Suprapubic skin (tissue), 4 donors: ENCODE measurements at places on chromosomes 7 and 10.
A peak's percentile ranks its signal among the peaks of the same experiment; 100 is the strongest.

GRCh38 chr7:107332488-107333269 is 137.2 kb upstream of the GPR22 start:
- H3K36me3 ChIP-seq, result no peaks in the 10 kb centered on the region
- H3K27me3 ChIP-seq, result no peaks in the 10 kb centered on the region
- no peak for DNase-seq
- H3K4me1 ChIP-seq, result no peaks in the 10 kb centered on the region

- H3K4me3 ChIP-seq, result no peak overlapping the region
- DNase-seq, result no peak
- no peaks in the 10 kb centered on the region for H3K27me3 ChIP-seq
- H3K27ac ChIP-seq, result peak overlapping the region; percentile 62
- peaks cover 13% of the 10 kb centered on the region for H3K4me1 ChIP-seq
These were observed 153.3 kb downstream of the XPNPEP1 start for GRCh38 chr10:109769966-109770365.

DNA sequence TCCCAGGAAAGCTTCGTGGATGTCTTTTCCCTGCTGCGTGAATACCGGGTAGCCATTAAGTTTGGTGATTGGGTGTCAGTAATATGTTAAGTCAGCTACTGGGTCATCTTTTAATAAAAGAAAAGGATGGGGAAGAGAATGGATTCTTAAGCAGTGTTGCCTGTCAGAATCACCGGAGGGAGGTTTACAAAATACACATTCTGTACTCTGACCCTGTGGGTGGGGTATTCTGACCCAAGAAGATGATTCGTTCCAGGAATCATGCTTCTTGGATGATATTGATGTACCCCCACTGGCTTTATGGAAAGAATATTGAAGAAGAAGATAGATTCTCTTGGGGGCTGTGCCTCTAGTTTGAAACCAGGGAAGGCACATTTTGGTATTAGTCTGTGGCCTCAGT is 18.3 kb downstream of the SGPL1 start:
- no peak overlapping the region for H3K4me3 ChIP-seq
- H3K27ac ChIP-seq, result no peak overlapping the region
- no peaks in the 10 kb centered on the region for H3K27me3 ChIP-seq
- DNase-seq, result no peak
- H3K4me1 ChIP-seq, result peaks cover 11% of the 10 kb centered on the region
- peaks cover 4% of the 10 kb centered on the region for H3K36me3 ChIP-seq

- no peaks in the 10 kb centered on the region for H3K36me3 ChIP-seq
- H3K27me3 ChIP-seq, result no peaks in the 10 kb centered on the region
- no peaks in the 10 kb centered on the region for H3K4me1 ChIP-seq
- DNase-seq, result no peak
- H3K27ac ChIP-seq, result no peak overlapping the region
- no peak overlapping the region for H3K4me3 ChIP-seq
These were observed 701.4 kb downstream of the SUGCT start for GRCh38 chr7:40836218-40836617.

DNA sequence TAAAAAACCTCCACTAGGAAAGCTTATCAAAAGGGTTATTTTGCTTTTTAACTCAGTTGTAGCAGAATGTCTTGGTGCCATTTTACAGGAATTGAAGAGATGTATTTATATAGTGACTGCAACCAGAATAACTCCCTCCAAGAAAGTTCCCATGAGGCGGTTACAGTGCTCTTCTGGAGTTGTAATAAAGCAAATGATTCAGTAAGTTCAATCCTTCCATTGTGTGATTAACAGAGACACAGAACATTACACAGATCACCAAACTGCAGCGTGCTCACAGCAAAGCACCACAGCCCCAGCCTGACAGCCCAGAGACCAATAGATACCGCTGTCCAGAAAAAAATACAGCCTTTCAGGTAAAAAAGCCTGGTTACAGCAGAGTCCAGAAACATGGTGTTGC is 21.9 kb upstream of the CABCOCO1 start:
- no peak for DNase-seq
- no peak overlapping the region for H3K4me3 ChIP-seq
- H3K36me3 ChIP-seq, result no peaks in the 10 kb centered on the region
- no peaks in the 10 kb centered on the region for H3K27me3 ChIP-seq
- no peak overlapping the region for H3K27ac ChIP-seq

GRCh38 chr10:17273403-17273802 is 45.4 kb downstream of the VIM start:
- H3K36me3 ChIP-seq, result no peaks in the 10 kb centered on the region
- no peak overlapping the region for H3K4me3 ChIP-seq
- no peaks in the 10 kb centered on the region for H3K4me1 ChIP-seq

DNA sequence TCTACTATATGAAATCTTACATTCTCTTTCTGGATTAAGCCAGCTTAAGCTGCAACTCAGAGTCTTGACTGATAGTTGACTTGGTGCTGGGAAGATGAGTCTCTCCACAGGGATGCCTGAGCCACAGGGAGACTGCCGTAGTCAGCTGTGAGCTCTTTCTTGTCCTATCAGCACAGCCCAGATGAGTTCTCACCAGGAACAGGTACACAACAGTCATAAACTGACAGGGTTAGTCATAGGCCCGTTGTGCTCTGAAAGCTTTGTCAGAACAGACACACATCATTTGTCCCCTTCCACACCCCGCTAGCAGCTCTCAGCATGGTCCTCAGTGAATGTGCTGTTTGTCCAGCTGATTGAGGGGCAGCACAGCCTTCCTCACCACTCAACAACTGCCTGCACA is 221.6 kb downstream of the RPS24 start:
- H3K4me3 ChIP-seq, result no peak overlapping the region
- no peak for DNase-seq
- H3K27ac ChIP-seq, result no peak overlapping the region
- H3K27me3 ChIP-seq, result no peaks in the 10 kb centered on the region

- H3K27ac ChIP-seq, result no peak overlapping the region
- H3K4me3 ChIP-seq, result no peak overlapping the region
- H3K4me1 ChIP-seq, result no peaks in the 10 kb centered on the region
- no peaks in the 10 kb centered on the region for H3K36me3 ChIP-seq
These were observed 73.4 kb upstream of the NAMPT start for GRCh38 chr7:106358103-106358663.

DNA sequence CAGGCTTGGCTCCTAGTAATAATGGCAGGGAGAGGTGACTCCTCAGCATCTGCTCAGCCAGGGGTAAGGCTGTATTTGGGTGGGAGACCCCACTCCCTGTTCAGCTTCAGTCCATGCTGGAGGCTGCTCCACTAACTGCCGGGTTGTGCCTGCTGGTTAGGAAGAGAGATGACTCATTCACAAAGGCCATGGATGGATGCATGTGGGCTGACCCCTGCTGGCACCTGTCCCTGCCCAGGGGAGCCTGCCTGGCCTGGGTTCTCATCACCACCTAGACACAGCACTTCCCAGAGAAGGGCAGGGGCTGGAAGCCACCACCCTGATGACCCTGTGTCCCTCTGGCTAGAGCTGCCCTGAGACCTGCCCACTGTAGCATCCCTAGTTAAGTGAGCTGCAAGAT is 59.0 kb downstream of the VSTM4 start:
- no peaks in the 10 kb centered on the region for H3K36me3 ChIP-seq
- DNase-seq, result peak; percentile 74
- peaks cover 58% of the 10 kb centered on the region for H3K4me1 ChIP-seq
- H3K27ac ChIP-seq, result no peak overlapping the region

- H3K4me3 ChIP-seq, result no peak overlapping the region
- no peaks in the 10 kb centered on the region for H3K27me3 ChIP-seq
- no peak overlapping the region for H3K27ac ChIP-seq
- no peak for DNase-seq
- peaks cover 5% of the 10 kb centered on the region for H3K4me1 ChIP-seq
- H3K36me3 ChIP-seq, result no peaks in the 10 kb centered on the region
These were observed 127.9 kb upstream of the CDK1 start for GRCh38 chr10:60650378-60650800.

GRCh38 chr10:132249226-132249724 is 58.5 kb downstream of the STK32C start:
- no peaks in the 10 kb centered on the region for H3K27me3 ChIP-seq
- no peak for DNase-seq
- no peaks in the 10 kb centered on the region for H3K36me3 ChIP-seq

DNA sequence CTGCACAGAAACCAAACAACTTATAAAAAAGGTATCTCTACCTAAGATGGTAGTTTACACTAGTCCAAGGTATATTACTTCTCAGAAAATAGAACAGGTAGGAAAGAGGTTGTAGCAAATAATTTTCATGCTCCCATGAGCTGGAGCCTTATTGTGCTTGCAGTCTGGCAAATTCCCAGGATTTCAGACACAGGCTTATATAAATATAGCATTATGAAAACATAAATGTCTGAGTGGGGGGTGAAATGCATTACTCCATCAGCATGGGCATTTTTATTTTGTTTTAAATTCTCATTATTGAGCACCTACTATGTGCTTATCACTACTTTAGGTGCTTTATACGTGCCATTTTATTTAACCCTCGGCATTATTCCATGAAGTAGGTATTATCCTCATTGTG is 83.0 kb upstream of the PHYHIPL start:
- H3K27me3 ChIP-seq, result no peaks in the 10 kb centered on the region
- no peaks in the 10 kb centered on the region for H3K4me1 ChIP-seq
- H3K27ac ChIP-seq, result no peak overlapping the region
- DNase-seq, result no peak

DNA sequence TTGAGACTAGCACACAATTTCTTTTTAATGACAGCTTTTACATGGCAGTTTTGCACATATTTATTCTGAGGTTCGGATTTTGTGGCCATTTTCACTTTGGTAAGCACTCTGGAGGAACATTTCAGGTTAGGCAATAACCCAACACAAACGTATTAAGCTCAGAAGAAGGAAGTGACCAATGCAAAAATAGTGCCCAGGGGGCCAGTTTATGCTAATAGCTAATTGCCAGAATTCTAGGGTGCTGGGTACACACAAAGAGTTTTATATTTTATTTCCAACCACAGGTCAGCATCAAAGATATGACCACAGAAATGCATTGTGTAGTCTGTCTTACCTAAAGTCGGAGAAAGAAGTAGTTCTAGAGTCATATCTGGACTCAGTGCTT is 8.4 kb upstream of the AGR2 start:
- no peak for DNase-seq
- H3K4me3 ChIP-seq, result no peak overlapping the region
- no peaks in the 10 kb centered on the region for H3K36me3 ChIP-seq
- no peaks in the 10 kb centered on the region for H3K27me3 ChIP-seq
- no peaks in the 10 kb centered on the region for H3K4me1 ChIP-seq

DNA sequence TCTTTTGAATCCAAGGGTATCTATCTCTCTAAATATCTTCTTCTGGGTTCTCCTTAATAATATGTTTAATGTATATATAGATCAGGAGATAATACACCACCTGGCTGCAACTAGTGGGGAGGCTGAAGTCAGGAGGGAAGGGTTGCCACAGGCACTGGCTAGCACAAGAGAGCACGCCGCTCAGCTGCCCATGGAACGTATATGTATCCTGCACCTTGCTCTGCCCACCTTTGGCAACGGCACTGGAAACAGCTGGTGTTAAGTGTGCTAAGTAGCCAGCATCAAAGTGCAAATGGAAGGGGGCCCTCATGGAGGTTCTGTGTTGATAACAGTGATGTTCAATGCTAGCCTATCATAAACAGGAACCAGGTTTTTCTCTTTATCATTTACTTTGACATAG is 49.8 kb upstream of the FAM133B start:
- H3K27ac ChIP-seq, result no peak overlapping the region
- no peak overlapping the region for H3K4me3 ChIP-seq
- no peaks in the 10 kb centered on the region for H3K27me3 ChIP-seq
- DNase-seq, result no peak
- peaks cover 27% of the 10 kb centered on the region for H3K4me1 ChIP-seq

DNA sequence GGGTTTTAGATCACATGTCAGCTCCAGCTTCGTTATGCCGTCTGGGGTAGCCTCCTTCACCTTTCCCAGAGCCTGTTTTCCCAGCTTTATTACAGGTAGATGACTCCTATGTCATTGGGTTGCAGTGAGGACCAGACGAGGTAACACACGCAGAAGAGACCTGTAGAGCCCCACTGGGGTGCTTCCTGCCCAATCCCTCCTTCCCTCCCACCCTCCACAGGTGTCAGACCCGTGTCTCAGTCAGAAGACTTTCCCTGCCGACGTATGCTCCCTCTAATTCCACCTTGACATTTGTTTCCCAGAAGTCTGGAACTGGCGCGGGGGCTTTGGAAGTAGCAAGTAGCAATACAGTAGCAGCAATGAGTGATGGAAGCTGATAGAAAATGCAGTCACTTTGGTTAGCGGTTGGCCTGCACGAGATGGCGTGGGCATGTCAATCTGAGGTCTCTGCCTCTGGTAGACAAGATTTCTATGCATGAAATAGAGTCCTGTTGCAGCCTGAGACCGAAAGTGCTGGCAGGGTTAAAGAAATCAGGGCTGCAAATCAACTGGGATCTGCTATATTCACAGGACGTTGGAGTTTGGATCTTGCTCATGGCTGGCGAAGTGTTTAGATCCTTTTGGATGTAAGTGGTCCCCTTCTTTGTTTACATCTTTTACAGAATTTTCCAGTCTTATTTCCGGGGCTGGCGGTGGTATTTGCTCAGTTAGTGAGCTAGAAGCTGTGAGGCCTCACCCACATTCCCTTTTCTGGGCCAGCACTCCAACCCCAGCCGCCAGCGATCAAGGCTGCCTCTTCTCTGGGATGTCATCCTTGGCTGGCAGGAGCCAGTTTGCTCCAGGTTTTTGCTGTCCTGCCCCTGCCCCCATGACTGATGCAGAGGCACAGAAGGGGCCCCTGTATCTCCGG is 78.3 kb upstream of the KMT2C start:
- no peaks in the 10 kb centered on the region for H3K36me3 ChIP-seq
- DNase-seq, result no peak
- H3K4me3 ChIP-seq, result no peak overlapping the region
- no peaks in the 10 kb centered on the region for H3K27me3 ChIP-seq
- H3K4me1 ChIP-seq, result no peaks in the 10 kb centered on the region
